Neural cell (in vitro differentiated cells): ENCODE measurements at places on chromosomes 3 and 15. TPM values are rescaled to one million over a fixed set of nuclear protein-coding genes. Genes with fewer than 3 reads are reported as not detected.

Gene SPPL2A
- polyA plus RNA-seq = 29.9 and 34.0 TPM in 2 replicates

Gene TNFSF10
- not detected in 2 replicates for polyA plus RNA-seq

Gene KIF15
- polyA plus RNA-seq = 1.2 and 5.8 TPM in 2 replicates

Gene PLSCR5
- polyA plus RNA-seq = 0.37 TPM in 1 of 2 replicates, not detected in the other

Gene CYP11A1
- not detected in 2 replicates for polyA plus RNA-seq

Gene ETV5
- 0.30 and 6.1 TPM in 2 replicates for polyA plus RNA-seq

Gene GUCA1C
- polyA plus RNA-seq = not detected in 2 replicates

Gene NANOGP8
- polyA plus RNA-seq = not detected in 2 replicates

Gene STXBP5L
- 7.6 and 9.3 TPM in 2 replicates for polyA plus RNA-seq

Gene ECE2
- polyA plus RNA-seq = 0.22 and 0.42 TPM in 2 replicates

Gene CDCP1
- not detected in 2 replicates for polyA plus RNA-seq

Gene PCLAF
- polyA plus RNA-seq = 5.3 and 10.8 TPM in 2 replicates

Gene MAP6D1
- polyA plus RNA-seq = 2.8 and 3.1 TPM in 2 replicates

Gene RARRES1
- not detected in 2 replicates for polyA plus RNA-seq

Gene TMEM40
- not detected in 2 replicates for polyA plus RNA-seq

Gene GPR15
- not detected in 2 replicates for polyA plus RNA-seq

Gene ARPP19
- 252 and 254 TPM in 2 replicates for polyA plus RNA-seq

Gene KBTBD12
- not detected in 2 replicates for polyA plus RNA-seq

Gene C2CD4A
- not detected in 2 replicates for polyA plus RNA-seq

Gene LTF
- not detected in 2 replicates for polyA plus RNA-seq

Gene CKMT1B
- polyA plus RNA-seq = 23.2 and 29.8 TPM in 2 replicates

Gene GOLGA8O
- polyA plus RNA-seq = not detected in 2 replicates

Gene PRTG
- polyA plus RNA-seq = 2.6 and 3.8 TPM in 2 replicates

Gene PRR20G
- not detected in 2 replicates for polyA plus RNA-seq

Gene MORC1
- not detected in 2 replicates for polyA plus RNA-seq

Gene NR2E3
- polyA plus RNA-seq = not detected in 2 replicates

Gene RYR3
- 12.6 and 14.1 TPM in 2 replicates for polyA plus RNA-seq

Gene EMC7
- 65.7 and 69.6 TPM in 2 replicates for polyA plus RNA-seq

Gene ARMC8
- 85.6 and 90.6 TPM in 2 replicates for polyA plus RNA-seq

Gene GABRA5
- polyA plus RNA-seq = 25.3 and 31.3 TPM in 2 replicates

Gene GREM1
- 0.16 and 0.40 TPM in 2 replicates for polyA plus RNA-seq

Gene GAP43
- polyA plus RNA-seq = 1,300 and 1,327 TPM in 2 replicates
